ENCODE measurements at places on chromosomes 6 and 20.
A peak's percentile ranks its signal among the peaks of the same experiment; 100 is the strongest.

DNA sequence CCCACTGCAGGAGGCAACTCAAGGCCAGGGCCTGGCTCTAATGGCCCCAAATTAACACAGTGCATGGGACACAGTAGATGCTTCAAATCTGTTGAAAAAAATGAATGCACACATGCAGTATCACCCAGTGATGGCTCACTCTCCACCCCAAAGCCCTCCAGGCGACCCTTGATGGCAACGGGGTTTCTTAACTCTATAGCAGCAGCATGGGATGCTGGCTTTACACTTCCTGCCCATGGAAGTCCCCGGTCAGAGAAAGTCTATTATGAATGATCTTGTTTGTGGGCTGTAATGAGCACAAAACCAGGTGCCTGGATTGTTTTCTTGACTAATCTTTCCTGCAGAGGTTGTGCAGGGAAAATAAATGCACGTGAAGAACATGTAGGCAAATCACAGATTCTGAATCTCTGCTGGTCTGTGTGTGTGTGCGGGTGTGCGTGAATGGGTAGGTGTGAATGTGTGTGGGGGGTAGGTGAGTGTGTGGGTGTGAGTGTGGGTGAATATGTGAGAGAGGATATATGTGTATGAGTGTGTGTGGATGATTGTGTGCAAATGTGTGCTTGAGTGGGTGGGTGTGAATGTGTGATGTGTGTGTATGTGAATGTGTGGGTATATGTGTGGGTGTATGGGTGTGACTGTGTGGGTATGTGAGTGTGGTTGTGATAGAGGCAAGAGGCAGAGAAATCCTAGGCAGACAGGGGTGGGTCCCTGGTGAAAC, 60.1 kb upstream of the MLN start:
- no peak for DNase-seq

GRCh38 chr6:39859025-39859424, 66.8 kb downstream of the DAAM2 start:
- DNase-seq: no peak

DNA sequence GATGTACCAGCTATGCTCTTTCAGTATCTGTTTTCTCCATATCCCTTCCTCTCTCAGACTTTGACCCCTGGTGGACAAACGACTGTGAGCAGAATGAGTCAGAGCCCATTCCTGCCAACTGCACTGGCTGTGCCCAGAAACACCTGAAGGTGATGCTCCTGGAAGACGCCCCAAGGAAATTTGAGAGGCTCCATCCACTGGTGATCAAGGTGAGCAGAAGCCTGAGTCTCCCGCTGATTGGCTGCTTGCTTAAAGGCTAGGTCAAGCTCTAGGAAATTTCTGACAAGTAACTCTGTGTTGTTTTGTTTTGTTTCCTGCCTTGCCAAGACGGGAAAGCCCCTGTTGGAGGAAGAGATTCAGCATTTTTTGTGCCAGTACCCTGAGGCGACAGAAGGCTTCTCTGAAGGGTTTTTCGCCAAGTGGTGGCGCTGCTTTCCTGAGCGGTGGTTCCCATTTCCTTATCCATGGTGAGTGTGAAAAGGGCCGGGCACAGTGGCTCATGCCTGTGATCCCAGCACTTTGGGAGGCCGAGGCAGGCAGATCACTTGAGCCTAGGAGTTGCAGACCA, 28.6 kb downstream of the C6orf89 start:
- DNase-seq: no peak

GRCh38 chr6:42250274-42250931, 32.7 kb upstream of the MRPS10 start:
- DNase-seq: no peak

DNA sequence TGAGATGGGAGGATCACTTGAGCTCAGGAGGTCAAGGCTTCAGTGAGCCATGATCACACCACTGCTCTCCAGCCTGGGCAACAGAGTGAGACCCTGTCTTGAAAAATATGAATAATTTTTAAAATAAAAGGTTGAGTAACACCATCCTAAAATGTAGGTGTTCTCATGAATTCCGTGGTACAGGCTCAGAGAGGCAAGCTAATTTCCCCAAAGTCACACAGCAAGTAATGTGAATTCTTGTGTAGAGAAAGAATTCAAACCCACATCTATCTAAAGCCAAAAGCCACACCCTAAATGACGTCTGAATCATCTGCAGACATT, 80.5 kb downstream of the ZNF217 start:
- DNase-seq: no peak

DNA sequence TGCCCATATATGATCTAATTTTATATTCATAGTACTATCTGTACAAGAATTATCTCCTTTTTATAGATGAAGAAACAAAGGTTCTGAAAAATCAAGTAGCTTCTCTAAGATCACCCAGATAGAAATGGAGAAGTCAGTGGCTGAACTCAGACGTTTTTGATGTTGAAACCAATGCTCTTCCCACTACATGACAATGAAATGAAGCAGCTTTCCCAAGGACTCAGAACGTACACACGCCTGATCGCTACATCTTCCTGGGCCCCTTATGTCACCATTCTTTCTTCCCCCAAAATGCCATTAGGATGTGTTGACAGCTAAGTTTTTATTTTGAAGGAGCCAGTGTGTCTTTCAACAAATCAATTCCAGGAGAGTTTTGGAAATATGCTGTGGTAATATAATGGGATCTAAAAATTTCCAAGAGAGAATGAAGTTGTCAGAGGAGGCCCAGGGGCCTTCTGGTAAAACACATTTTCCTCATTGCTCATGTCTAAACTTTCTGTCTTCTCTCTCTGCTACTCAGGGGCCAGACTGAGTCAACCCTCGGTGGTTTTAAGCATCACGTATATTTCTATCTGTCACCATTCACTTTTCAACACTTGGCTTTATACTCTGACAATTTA, 98.1 kb upstream of the COL21A1 start:
- no peak for DNase-seq

- DNase-seq: no peak
Measured at GRCh38 chr6:157825243-157825904, 2.3 kb downstream of the SNX9 start.

GRCh38 chr20:34527016-34527415, 10.8 kb downstream of the DYNLRB1 start:
- DNase-seq: no peak

GRCh38 chr20:12012241-12013222, 94.8 kb downstream of the BTBD3 start:
- peak; percentile 12 for DNase-seq

DNA sequence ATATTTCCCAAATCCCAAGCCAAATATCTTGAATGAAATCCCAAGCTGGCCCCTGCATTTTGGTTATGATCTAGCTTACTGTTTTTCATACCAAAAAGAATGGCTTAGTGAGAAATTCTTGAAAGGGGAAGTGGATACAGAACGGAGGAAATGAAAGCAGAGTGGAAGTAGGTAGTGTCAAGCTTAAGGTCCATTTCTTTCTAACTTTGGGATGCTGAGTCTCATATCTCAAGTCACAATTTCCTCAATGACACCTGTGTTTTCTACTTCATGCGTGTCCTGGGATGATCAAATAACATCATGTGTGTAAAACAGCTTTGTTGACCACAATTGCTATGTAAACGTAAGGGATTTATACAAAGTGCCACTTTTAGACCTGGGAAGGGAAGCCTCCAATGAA, 238.8 kb upstream of the SLC35B3 start:
- no peak for DNase-seq

DNA sequence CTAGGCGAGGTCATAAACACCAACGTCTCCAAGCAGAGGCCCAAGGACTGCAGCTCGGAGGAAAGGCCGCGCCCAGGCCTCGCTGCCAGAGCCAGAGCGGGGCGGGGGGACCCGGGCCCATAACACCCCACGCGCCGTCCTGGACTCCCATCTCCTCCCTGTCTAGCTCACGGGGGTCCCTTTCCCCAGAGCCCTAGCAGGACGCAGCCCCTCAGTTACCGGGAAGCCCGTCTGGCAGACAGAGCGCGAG, 44.9 kb downstream of the MDFI start:
- no peak for DNase-seq

GRCh38 chr6:166244353-166245045, 63.7 kb downstream of the PRR18 start:
- DNase-seq: peak; percentile 43

- no peak for DNase-seq
Measured at GRCh38 chr6:136959471-136959891, 37.4 kb downstream of the SLC35D3 start.

DNA sequence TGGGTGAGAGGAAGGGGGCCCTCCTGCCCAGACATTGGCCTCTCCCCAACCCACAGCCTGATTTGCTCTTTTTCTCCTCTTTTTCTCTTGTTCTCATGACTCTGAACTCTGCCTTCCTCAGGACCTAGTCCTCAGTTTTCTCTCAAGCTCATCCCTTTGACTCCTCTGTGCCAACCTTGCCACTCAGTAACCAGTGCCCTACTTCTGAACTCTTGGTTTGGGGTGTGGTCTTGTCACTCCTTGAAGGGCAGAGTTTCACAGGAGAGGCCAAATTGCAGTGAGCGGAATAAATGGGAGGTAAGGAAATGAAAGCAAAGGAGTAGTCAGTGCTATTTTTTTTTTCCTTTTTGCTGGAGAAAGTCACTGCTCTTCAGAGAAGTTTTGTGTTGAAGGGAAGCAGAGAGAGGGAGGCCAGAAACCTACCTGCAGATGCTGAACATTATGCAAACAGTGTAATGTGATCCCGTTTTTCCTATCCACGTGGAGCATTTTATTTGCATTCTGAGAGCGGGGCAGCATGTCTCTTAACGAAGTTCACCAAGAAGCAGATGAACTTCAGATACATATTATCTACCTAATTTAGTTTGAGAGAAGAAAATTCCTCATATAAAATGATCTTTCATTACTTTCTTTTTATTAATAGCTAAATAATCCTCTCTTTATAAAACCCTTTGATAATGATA, 26.9 kb downstream of the CFAP61 start:
- DNase-seq: no peak

DNA sequence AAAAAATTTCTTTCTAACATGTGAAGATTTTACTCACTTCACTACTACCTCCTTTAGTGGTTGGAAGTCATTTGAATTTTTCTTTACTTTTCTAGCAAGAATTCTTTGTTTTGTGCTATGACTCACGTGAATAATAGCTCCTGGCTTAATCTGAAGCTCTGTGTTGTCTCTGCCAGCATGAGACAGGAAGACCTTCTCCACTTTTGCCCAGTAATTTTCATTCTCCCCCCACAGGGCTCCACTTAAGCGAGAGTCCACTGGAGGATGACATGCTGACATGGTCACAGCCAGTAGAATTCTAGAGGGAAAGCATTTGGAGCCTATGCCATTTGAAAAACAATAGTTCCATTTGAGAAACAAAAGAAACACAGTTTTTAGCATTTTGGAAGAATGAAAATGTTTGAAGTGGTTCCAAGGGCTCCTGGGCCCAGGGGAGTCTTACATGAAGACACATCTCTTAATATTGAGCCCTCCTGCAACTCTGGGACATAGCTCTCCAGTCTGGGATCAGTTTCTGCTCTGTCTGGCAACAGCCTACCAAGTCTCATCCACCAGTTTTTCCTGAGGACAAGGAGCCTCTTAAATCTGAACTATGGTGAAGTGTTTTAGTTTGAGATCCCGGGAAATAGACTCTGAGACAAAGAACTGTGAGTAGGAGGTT, 231.4 kb downstream of the PAX1 start:
- no peak for DNase-seq

DNA sequence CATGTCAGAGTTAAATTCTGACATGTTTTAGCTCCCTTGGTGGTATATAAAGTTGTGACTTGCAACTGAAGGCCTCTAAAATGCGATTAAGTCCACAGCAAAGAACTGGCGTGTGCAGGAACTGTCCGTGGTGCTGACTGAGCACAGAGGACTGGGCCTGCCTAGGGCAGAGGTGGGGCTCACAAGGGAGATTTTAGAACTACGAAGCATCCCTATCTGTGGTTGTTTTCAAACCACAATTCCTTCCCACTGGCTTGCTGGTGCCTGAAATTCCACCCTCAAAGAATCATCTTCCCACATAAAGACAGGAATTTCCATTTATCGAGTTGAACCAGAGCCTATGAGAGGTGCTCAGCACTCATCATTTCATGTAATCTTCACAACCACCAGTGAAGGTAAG, 30.1 kb downstream of the RIMS4 start:
- peak; percentile 49 for DNase-seq

DNA sequence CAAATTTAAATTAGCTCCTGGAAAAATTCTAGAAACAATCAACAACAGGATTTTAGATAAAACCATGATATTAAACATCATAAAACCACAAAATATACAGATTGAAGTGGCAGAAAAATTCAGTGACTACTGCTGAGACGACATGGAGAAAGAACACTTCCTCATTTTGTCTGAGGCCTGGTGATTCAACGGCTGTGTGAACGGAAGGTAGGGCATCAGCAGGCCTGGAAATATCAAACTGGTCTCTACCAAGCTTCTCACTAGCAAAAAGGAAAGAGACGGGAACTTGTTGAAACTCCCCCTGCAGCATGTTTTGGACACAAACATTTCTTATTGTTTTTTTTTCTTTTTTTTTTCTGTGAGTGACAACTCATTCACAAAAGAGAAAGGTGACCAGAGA, 58.0 kb upstream of the AHI1 start:
- no peak for DNase-seq

GRCh38 chr6:53154794-53155193, 6.2 kb upstream of the GCM1 start:
- no peak for DNase-seq

DNA sequence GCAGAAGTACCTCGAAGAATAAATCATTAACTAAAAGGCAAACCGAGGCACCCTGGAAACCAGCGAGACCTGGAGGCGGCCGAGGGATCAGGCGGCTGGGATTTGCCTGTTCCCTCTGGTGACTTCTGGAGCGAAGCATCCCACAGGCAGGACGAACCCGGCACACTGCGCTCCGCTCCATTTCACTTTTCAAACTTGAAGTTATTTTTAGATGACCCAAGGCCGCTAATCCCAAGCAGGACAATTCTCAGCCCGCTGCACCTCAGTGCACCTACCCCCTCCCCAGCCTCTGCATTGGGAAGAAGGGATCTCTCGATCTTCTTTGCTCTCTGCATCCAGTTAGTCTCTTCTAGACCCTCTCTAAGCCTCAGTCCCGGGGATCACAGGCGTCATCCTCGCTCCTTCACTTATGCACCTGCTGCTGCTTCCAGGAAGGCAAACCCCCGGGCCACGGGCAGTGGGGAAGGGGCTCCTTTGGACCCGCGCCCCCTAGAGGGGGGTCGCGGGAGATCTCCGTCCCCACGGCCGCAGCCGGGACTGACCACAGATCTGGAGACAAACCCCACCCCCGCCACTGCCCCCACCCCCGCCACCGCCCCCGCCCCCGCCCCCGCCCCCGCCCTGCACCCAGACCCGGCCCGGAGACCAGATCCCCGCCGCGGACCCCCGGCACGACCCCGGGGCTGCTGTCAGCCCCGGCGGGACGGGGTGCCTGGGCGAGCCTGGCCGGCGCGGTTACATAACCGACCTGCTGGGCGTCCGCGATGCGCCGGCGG, 636 bp downstream of the RCAN2 start:
- DNase-seq: no peak

DNA sequence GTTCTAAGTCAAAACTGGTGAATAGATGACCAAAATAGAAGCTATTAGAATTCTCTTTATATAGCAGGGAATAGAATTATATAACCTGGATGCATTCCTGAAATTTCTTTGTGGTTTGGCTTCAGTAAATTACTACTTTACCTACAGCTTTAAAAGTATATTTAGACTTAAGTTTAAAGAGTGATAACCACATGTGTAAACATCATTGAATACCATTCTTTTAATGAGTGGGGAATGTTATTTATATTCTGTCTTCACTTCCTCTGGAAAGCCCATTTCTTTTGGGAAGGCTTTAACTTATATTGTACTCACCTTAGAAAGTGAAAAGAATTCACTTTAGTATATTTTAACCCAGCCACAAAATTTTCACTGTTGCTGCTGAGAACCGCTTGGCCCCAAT, 39.1 kb downstream of the PLEKHG1 start:
- DNase-seq: no peak
